Renal cortex interstitium (tissue), 15 donors: ENCODE measurements at places on chromosomes 2 and 18.

GRCh38 chr2:150621526-150622213 lies 134.2 kb upstream of the RND3 start:
- no peak for DNase-seq

DNA sequence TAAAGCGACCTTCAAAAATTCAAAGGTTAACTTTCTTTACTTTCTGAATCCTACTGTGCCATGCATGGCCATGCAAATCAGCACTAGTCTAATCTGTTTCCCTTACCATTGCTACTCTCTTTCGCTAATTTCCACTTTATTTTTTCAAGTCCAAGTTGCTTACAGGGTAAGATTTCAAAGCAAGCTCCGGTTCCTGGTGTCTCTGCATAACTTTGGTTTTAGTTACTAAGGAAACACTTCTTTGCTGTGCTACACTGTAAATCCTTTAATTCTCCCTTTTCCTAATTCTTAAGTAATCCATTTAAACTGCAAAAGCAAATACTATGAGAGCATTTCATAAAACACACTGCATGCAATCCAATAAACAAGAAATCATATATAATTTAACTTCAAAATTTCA lies 383.5 kb upstream of the LYPD1 start:
- no peak for DNase-seq

GRCh38 chr2:240605867-240606743 lies 19.2 kb upstream of the GPR35 start:
- DNase-seq: no peak

DNA sequence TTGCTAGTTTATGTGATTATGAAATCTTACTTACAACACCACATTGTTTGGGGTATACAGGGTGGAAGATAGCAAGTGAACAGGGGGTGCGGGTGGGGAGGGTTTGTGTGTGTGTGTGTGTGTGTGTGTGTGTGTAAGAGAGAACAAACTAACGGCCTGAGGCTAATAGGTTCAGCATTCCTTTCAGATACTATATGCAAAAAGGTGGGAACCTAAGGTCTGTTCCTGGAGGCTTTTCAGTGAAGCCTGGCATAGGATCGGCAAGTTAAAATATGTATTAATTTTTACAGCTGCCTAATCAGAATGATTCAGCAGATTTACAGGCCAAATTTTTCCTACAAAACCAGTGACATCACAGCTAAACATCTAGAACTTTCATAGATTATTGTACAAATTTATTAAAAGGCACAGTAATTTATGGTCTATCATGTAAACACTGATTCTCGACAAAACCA lies 7.6 kb upstream of the SPDYA start:
- no peak for DNase-seq

GRCh38 chr2:133951209-133951608 lies 302.7 kb upstream of the MGAT5 start:
- DNase-seq: no peak
